ENCODE measurements at places on chromosomes 6 and 20. TPM values are rescaled to one million over a fixed set of nuclear protein-coding genes. Genes with fewer than 3 reads are reported as not detected.

The MEI4 gene
- total RNA-seq, result not detected

The UBD gene
- not detected for total RNA-seq

GRCh38 chr6:85581572-85581971 is 12.1 kb downstream of the SNX14 start:
- no peak for DNase-seq
- H3K36me3 ChIP-seq, result no peaks in the 10 kb centered on the region
- peaks cover 11% of the 10 kb centered on the region for H3K4me1 ChIP-seq

- peak overlapping the region; percentile 53 for H3K4me3 ChIP-seq
- H3K4me1 ChIP-seq, result peaks cover 2% of the 10 kb centered on the region
- H3K36me3 ChIP-seq, result no peaks in the 10 kb centered on the region
These were observed 606 bp upstream of the ULBP1 start for GRCh38 chr6:149963212-149963461.

DNA sequence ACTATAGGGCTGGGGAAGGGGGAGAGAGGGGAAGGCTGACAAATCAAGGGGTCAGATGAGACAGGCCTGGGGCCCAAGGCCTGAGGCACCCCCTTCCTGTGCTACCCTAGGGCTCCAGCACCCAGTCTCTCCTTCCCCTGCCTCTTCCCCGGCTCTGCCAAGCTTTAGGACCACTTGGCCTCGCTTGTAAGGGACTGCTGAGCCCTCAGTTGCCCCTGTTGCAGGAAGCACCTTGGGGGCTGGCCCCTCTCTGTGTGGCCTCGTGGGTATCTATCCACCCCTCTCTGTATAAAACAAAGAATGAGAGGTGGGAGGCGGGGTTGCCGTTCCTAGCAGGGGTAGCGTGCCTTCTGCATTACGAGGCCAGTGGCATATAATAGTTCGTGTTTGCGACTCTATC is 21.4 kb upstream of the SMOC2 start:
- no peaks in the 10 kb centered on the region for H3K4me1 ChIP-seq
- H3K4me3 ChIP-seq, result no peak overlapping the region
- H3K27ac ChIP-seq, result no peak overlapping the region
- no peak for DNase-seq
- H3K36me3 ChIP-seq, result no peaks in the 10 kb centered on the region

- H3K27ac ChIP-seq, result no peak overlapping the region
- no peaks in the 10 kb centered on the region for H3K36me3 ChIP-seq
- no peak overlapping the region for H3K4me3 ChIP-seq
- DNase-seq, result no peak
- H3K4me1 ChIP-seq, result peaks cover 13% of the 10 kb centered on the region
These were observed 106.4 kb downstream of the MRPL14 start for GRCh38 chr6:44020664-44021425.
